ENCODE measurements at places on chromosomes 2 and 18.

DNA sequence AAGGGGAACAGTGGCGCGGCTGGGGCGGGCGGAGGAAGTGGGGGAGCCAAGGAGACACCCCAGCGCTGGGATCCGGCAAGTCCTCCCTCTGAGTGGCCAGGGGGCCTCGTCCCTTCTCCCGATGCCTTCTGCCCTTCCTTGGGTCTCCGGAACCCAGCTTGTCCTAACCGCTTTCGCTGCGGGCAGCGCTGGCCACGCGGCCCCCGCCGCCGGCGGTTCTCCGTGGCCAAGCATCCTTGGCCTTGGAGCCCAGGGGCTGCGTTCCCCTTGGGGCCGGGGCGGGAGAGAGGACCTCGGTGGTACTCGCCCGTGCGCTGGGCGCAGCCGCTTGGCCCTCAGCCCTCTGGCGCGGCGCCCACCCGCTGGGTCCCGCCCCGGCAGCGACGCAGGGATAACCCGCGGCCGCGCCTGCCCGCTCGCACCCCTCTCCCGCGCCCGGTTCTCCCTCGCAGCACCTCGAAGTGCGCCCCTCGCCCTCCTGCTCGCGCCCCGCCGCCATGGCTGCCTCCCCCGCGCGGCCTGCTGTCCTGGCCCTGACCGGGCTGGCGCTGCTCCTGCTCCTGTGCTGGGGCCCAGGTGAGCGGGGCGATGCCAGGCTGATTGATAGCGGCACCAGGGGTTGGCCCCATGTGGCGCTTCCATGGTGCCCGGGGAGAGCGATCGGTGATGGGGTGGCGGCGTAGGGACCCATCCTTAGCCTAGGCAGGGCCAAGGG, 128.7 kb downstream of the UXS1 start:
- no peak for DNase-seq

DNA sequence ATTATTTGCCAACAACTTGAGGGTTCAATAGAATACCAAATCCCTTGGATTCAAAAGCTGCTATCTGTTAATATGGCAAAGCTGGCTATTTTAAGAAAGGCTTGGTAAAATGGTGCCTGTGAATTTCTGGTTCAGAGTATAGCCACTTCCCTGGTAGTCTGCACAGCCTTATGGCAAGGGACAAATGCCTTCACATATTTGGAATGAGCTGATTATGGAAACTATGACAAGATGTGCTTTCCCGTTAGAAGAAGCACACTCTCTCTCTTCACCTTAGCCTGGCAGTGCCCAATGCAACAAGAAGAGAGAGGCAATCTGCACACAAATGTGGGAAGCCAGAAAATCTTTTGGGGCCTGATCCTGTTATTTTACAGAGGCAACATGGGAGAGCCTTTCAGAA, 47.5 kb upstream of the MAP3K20 start:
- DNase-seq, result no peak

DNA sequence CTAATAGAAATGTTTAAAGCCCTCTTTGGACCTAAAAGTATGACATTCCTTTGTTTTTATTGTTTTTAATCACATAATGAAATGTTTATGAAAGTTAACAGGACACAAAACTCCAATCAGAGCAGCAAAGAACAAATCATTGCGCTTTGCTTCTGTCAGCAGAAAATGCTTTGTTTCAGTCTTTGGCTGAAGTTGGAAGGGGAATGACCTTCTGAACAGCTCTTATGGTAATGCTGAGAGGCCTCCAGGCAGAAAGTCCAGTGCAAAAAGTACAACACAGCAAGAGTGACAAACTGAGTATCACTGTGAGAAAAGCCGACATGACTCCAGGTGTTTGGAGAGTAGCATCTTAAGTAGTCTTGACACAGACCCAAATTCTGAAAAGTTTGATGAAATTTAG, 147.7 kb upstream of the SP5 start:
- DNase-seq, result no peak

DNA sequence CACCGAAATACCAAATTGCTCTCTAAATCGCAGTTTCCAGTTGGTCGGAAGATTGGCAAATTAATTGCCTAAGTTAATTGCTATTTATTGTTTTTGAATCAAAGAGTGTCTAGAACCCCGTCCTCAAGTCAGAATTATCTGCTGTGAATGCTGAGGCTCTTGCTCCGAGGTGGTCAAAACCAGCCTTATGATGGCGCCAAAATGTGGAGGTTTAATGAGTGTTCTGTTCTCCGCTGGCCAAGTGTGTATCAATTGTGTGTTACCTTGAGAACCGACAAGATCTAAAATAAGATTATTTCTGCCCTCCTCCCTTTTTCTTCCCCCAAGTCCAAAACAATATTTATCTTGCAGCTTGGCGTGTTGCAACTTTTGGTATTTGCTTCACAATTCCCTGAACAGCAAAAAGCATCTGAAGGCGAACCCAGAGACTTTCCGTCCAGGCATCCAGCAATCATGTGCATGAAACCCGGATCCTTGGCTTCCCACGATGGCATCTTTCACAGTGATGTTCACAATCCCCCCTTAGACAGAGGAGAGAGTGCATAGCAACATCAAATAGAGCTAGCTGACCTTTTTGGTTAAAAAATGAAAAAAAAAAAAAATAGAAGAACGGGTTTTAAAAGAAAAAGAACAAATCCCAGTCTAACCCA, 323.0 kb downstream of the MYCN start:
- DNase-seq, result no peak

- DNase-seq, result no peak
Observed at GRCh38 chr2:158498749-158499136, 42.0 kb downstream of the PKP4 start.

DNA sequence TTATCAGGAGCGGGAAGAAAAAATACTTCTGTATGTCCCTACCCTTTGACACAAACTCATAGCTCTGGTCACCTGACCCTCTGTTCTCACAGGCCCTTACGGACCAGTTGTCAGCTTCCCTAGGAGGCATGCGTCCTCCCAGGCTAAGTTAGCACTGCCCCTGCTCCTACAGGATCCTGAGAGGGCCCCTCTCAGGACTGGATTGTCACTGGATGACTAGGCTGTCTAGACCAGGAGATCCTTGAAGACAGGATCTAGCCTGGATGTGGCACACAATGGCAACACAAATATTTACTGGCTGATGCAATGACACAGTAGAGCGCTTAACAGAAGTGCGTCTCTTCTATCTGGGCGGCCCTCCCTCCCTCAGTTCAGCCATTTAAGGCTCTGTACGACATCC, 7.7 kb downstream of the FAM228A start:
- no peak for DNase-seq

DNA sequence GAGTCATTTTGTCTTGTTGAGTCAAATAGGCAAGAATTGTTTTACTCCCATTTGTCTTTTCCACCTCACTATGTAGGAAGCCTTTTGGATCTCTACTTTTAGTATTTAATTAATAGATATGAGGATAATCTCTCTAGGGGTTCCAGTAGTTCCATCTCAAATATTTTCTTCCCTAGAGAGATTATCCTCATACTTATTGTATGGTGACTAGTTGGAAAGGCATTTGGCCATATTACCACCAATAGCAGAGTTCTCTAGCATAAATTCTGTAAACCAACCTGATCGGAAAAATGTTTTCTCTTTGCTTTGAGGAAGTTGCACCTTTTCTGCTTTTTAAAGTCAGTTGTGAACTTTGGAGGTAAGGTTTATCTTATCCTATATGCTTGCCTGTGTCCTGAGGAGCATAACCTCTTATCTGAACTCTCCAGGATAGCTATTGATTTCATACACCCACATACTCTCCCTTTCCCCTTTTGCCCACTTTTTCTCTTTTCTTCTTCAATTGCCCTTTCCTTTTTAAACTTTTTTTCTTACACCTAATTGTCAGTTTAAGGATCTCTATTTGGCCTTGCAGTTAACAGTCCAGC, 100.8 kb downstream of the GALNT1 start:
- no peak for DNase-seq

GRCh38 chr2:37405781-37406180, 61.4 kb downstream of the QPCT start:
- no peak for DNase-seq

GRCh38 chr18:11025671-11026070, 123.7 kb downstream of the PIEZO2 start:
- no peak for DNase-seq

DNA sequence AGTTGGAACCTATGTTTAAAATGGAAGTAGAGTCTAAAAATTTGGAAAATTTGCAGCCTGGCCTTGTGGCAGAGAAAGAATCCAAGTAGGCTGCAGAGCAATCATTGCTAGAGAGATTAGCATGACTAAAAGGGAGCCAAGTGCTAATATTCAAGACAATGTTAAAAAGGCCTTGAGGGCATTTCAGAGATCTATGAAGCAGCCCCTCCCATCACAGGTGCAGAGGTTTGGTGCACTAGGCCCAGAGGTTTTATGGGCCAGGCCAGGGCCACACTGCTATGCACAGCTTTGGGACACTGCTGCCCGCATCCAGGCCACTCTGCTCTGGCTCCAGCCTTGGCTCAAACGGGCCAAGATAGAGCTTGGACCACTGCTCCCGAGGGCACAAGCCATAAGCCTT, 6.7 kb upstream of the IL1A start:
- no peak for DNase-seq

All from GM12864 (cell line).